ENCODE measurements at places on chromosomes 3 and 15. TPM values are rescaled to one million over a fixed set of nuclear protein-coding genes. Genes with fewer than 3 reads are reported as not detected.

Gene CLEC3B
- total RNA-seq: not detected

Gene ABHD17C
- total RNA-seq: 9.5 TPM

Gene CFAP20DC
- 0.57 TPM for total RNA-seq

DNA sequence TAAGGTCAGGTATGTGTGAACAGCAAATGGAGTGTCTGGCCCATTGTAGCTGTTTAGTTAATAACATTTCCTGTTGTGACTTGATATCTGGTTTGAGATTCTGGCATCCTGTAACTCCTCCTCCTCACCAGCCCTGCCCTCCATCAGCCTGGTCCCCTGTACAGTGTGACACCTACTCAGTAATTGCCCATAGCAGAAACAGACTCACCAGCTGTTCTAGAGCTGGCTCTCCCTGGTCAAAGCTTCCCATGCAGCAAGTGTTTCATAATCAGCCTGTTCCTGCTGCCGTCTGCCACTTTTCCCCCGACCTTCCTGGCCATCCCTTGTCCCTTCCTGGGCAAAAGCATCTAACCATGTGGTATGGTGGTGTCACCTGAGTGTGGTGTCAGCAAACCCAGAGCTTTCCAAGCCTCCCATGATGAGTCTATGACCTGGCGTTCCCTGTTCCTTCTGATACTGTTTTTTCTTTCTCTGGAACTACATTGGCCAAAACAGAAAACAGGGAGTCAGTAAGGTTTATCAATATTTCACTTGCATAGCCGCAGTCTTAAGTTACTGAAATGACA, 55.4 kb downstream of the B3GALNT1 start:
- DNase-seq: no peak

DNA sequence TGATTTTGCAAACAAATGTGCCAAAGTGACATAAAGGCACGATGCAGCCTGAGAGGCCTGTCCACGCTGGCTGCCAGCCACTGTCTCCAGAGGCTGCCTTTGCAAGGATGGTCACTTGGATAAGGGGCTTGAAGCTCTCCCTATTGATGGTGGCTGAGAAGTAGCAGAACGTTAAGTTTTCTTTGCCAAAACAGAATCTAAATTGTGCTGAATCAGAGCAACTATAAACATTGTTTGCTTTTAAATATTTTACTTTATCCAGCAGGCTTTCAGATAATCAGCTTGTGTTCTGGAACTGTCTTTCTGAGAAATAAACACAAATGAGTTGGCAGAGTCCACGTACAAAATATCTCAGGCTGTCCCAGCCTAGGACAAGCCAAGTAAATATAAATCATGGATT, 23.8 kb upstream of the CNBP start:
- no peak for DNase-seq

DNA sequence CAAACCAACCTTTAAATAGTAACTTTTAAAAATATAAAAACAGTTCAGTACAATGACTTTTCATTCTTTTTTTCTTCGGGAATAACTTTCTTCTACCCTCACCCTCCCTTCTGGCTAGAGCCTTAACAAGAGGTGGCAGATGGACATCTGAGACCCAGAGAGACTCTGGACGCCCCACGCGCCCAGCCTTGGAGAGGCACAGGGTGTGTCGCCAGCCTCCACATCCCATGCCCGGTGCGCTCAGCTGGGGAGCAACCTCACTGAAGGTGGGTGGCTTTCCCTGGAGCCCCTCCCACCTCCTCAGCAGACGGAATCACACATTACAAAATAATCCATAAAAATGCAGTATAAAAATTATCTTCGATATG, 49.5 kb downstream of the TLE3 start:
- no peak for DNase-seq

Gene ERICH6
- 0.09 TPM for total RNA-seq

Gene ST3GAL6
- total RNA-seq: 4.8 TPM

- no peak for DNase-seq
Measured at GRCh38 chr3:122908251-122908650, 113.4 kb downstream of the SLC49A4 start.

DNA sequence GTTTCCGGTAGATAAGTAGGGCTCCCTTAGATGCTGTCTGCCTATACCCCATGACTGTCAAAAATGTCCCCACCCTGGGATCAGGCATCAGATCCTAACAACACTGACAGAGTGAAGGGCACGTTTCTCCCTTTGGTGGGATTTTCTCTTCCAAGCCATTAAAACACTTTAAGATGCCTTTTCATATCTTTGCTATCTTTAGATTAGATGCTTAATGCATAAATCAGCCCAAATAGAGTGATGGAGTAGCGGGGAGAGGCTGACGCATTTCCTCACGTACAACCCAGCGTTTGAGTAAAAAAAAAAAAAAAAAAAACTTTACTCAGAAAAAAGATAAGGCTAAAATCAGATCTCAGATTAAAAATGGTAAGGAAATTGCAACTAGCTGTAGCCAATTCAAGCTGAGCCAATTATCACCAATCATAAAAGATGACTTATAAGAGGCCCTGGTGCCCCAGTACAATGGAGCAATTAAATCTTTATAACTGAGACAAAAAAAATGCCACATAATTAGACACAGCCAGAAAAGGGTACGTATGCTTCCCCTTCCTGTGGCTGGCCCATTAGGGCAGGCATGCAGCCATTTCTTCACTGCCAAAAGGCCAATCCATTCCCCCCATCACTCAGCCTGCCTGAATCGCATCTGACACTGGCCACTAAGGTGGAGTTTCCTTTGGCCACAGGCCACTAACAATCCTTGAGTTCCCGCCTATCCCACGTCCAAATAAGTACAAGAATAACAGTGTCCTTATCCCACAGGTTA, 45.0 kb downstream of the RFTN1 start:
- peak; percentile 65 for DNase-seq

- no peak for DNase-seq
Measured at GRCh38 chr3:17936736-17937480, 194.5 kb upstream of the TBC1D5 start.

DNA sequence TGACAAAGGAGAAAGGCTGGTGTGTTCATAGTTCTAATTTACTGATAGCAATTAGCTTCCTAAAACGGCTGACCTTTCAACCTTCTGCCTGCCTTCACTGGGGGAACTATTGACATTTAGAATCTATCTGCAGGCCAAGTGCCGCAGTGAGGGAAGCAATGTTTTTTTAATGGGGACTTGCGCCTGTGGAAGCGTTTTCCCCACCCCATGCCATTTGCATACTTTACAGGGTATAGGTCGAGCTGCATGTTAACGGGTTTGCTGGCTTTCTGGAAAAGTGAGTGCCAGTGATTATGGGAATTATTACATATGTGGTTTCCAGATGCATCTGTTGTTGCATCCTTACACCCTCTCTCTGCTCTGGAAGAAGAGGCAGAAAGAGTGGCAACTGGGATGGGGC, 180.1 kb downstream of the RAB11A start:
- DNase-seq: no peak

DNA sequence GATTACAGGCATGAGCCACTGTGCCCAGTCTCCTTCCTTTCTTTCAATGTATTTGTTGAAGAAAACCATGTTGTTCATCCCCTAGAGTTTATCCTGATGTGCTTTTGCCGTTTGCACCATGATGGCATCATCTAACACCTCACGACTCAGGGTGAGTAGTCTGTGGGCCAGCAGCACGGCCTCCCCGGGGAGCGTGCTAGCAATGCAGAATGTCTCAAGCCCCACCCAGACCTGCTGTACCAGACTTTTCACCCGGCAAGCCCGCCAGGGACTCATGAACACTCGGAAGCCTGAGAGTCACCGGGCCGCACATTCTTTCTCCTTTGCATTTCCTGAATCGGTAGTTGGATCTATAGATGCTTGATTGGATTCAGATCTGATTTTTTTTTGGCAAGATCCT, 64.6 kb downstream of the RPN1 start:
- DNase-seq: no peak

Gene TM4SF1
- 28.9 TPM for total RNA-seq

GRCh38 chr3:154660811-154661210, 230.8 kb upstream of the GPR149 start:
- no peak for DNase-seq

- peak; percentile 93 for DNase-seq
Measured at GRCh38 chr3:194042927-194043326, 93.0 kb upstream of the HES1 start.

Gene P3H2
- total RNA-seq: 46.9 TPM

- no peak for DNase-seq
Measured at GRCh38 chr3:107062787-107063186, 314.5 kb upstream of the CCDC54 start.

Gene CIDEC
- not detected for total RNA-seq

Gene DLEC1
- total RNA-seq: 0.19 TPM

Gene IMPG2
- 0.26 TPM for total RNA-seq

- DNase-seq: no peak
Measured at GRCh38 chr15:45332694-45333093, 45.6 kb downstream of the GATM start.

DNA sequence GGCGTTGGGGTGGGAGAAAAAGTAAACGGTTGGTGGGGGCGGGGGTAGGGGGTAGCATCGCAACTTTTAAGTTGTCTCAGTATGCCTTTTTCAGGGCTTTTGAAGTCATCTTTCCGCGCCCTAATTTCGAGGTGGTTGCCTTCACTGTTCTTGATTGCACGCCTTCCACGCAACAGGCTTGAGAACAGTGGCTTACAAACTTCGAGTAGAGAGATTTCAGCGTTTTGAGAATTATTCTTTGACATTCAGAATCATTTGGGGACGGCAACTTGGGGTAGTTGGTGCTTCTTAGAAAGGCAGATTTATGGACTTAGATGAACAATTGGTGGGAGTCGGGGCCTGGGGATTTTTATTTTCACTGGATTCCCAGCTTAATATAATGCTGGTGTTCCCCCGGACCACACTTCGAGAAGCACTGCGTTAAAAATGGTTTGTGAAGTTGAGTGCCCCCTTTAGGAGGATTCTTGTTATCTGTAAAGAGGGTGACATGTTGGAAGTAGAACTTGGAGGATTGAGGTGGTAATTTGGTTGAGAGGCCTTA, 880 bp downstream of the PPP4R2 start:
- DNase-seq: peak; percentile 34

GRCh38 chr3:72036899-72037298, 252.0 kb upstream of the PROK2 start:
- DNase-seq: peak; percentile 31

Gene CLDN18
- not detected for total RNA-seq

GRCh38 chr3:53813229-53813628, 33.0 kb downstream of the CHDH start:
- DNase-seq: no peak

Gene SOX2
- total RNA-seq: 5.2 TPM

Gene CADPS
- 5.4 TPM for total RNA-seq

DNA sequence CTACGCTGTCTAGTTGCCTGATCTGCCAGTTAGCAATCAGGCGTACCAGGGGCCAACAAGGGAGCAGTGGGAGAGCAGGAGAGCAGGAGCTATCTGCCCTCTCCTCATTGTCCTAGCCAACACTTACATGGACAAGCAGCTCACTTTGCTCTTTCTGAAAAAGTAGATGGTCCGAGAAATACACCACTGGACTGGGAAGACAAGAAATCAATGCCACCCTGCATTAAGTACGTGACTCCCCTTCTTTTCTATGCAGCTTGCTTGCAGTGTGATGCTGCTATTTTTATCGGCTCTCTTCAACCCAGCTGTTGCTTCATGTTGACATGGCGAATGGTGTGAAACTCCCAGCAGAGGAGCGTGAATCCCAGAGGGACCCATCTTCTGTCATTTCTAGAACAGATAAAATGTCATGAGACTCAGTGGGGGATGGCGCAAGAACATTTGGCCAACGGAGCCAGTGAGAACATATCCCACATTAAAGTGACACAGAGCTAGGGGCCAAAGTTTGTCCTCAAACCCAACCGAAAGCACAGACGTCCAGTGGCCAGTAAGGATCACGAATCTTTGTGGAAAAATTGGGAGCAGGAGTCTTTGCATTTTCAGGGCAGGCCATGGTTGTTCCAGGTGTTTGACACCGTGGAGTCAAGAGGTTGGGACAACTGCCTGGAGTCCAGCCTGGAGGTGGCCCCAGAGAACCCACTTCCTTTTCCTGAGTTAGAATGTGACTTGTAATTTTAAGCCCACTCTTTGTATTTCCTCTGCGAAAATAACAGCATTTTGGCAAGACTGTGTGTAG, 53.7 kb upstream of the MEF2A start:
- DNase-seq: no peak

Gene DNAJC13
- total RNA-seq: 38.5 TPM

- no peak for DNase-seq
Measured at GRCh38 chr3:144546539-144546938, 574.9 kb downstream of the DIPK2A start.

Gene GPR149
- total RNA-seq: not detected

Measured in astrocyte (in vitro differentiated cells and primary cell).